ENCODE measurements at places on chromosomes 3 and 15.

- no peak for DNase-seq
Measured at GRCh38 chr3:127174284-127174683, 18.6 kb upstream of the PRR23E start.

DNA sequence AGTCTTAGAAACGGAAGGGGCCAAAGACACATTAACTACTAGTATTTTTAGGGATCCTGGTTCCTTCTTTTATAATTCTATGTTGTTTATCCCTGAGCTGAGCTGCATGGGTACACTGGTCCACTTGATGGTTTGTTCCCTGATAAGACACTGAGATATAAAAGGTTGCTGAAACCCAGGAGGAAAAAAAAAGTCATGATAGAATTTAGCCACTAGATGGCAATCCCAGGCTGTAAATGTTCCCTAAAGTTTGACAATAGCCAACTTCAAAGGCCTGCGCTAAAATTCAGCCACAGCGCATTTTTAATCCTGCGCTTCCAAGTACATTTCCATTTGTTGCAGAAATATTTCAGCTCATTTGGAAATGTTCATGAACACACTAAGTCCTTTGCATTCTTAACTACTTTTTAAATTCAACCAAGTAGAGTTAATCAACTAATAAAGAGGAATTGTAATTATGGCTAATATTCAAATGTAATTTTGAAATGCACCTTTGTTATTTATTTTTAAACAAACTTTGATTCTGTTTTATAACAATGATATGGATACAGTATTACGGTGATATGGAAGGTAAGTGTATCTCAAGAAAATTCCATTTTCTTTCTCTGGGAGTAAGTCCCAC, 249.3 kb upstream of the FEZF2 start:
- DNase-seq = peak; percentile 23

- no peak for DNase-seq
Measured at GRCh38 chr15:46815240-46815639, 902.1 kb upstream of the SEMA6D start.

DNA sequence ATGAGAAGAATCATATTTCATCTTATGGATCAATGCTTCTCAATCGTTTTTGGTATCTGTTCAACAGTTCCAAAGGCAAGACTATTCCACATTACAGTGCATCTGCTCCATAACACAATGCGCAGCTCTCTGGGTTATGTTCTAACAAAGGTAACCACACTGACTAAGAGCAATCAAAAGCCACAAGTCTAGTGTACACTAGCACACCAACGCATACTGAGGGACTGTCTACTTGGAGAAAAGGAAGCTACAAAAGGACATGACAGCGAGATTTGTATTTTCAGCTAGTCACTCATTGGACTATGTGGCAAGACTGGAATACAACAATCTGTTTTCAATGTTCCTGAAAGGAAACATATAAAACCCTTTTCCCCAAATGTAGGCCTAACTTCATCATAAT, 35.8 kb downstream of the SETD2 start:
- no peak for DNase-seq

DNA sequence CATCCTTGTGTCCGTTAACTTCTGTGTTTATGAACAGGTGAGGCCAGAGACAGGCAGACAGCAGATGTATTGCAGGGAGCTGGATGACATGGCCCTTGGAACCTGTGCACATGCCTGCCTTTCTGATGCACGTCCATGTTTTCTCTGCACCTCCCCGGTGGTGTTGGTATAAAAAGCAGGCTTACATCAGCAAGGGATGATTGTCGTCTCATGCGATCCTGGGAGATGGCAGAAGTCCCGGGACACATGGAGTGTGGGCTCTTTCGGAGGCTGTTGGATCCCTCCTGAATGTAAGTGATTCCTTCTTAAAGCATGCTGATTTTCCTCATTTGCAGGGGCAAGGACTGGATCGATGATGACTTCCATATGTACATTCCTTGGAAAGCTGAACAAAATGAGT, 134.8 kb downstream of the SNRPN start:
- no peak for DNase-seq

GRCh38 chr15:100899601-100900000, 19.6 kb upstream of the LRRK1 start:
- no peak for DNase-seq

- no peak for DNase-seq
Measured at GRCh38 chr3:72977060-72977808, 19.4 kb upstream of the PPP4R2 start.

GRCh38 chr3:41033956-41034519, 165.3 kb upstream of the CTNNB1 start:
- DNase-seq = no peak

GRCh38 chr3:156978481-156978961, 152.4 kb downstream of the LEKR1 start:
- peak; percentile 87 for DNase-seq

DNA sequence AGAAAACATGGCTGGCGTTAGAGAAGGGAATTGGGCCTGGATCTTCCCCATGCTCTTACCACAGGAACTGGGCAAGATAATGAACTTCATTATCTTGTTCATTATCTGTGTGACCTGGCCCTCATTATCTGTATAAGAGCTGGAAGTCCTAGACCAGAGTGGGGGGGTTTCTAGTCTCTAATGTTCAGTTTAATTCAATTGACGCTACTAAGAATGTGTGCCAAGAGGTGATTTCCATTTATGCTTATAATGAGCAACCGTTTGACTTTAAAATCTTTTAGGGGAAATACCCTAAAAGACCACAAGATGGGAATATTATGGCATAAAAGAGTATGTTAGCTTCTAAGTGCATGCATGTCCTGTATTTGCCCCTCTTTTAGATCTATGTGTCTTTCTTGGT, 59.1 kb upstream of the CSTA start:
- DNase-seq = no peak

DNA sequence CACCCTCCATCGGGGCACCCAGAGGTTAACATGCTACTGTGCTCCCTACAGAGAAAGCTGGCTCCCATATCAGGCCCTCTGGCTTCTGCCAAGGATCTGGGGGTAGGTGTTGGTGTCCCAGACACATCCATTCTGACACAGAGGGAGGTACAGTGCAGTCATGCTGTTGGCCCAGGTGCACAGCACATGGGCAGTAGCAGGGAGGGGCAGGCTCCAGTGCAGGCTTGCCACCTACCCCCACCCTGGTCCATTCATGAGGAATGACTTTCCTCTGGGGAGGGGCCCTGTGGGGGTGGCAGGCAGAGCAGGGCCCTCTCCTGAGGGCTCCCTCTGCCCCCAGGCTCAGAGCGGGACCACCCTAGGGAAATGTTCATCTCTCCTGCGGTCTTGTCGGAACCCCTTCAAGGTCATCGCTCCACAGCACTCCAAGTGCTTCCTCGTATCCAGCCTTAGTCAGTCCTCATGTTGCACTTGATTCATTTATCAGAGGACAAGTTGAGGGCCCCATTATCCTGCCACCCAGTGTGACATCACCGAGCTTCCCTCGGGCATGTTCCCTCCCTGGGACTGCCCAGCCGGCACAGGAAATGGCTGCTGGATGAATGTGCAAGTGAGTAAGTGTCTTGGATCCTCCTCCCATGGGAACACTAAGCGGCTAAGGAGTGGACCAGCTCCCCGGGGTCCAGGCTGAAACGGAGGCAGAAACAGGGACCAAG, 10.0 kb downstream of the DUSP7 start:
- no peak for DNase-seq

DNA sequence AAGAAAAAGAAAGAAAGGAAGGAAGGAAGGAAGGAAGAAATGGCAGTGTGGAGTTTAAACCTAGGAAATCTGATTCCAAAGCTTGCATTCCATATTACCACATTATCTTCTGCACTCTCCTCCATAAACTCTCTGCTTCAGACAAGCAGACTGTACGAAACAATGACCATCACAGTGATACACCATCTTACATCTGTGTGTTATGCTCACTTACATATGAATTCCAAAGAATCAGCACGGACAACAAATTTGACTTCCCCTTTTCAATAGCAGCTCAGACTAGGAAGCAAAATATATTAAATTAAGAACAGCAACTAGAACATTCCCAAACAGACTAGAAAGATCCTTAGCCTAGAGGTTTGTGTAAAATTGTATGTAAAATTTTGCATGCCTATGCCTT, 18.0 kb upstream of the PPM1L start:
- DNase-seq = no peak

DNA sequence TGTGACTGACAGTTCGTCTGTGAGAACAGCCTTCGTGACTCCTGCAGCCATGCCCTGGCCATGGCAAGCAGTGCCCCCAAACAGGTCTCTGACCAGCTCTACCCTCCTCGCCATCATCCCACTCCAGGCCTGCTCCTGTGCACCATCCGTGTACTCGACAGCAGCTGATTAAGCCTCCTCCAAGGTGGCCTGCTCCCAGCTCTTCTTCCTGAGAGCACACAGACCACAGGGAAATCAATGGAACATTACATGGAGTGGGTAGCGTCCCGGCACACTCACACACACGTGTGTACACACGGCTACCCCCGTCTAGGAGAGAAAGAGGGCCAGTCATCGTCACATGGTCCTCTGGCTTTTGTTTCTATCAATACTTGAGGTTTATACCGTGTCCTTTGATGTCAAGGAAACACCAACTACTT, 21.1 kb downstream of the ANXA2 start:
- no peak for DNase-seq

DNA sequence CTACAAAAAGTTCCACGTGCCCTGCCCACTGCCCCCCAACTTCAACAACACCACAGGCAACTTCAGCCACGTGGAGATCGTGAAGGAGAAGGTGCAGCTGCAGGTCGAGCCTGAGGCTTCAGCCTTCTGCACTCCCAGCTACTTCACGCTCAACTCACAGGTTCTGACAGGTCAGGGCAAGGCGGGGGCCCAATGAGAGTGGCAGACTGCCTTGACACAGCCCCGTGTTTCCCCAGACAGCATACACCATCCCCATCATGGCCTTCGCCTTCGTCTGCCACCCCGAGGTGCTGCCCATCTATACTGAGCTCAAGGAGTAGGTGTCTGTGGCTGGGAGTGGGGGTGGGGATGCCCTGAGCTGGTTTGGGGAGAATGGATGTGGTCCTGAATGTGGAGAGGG, 12.6 kb downstream of the SLC38A3 start:
- DNase-seq = no peak

DNA sequence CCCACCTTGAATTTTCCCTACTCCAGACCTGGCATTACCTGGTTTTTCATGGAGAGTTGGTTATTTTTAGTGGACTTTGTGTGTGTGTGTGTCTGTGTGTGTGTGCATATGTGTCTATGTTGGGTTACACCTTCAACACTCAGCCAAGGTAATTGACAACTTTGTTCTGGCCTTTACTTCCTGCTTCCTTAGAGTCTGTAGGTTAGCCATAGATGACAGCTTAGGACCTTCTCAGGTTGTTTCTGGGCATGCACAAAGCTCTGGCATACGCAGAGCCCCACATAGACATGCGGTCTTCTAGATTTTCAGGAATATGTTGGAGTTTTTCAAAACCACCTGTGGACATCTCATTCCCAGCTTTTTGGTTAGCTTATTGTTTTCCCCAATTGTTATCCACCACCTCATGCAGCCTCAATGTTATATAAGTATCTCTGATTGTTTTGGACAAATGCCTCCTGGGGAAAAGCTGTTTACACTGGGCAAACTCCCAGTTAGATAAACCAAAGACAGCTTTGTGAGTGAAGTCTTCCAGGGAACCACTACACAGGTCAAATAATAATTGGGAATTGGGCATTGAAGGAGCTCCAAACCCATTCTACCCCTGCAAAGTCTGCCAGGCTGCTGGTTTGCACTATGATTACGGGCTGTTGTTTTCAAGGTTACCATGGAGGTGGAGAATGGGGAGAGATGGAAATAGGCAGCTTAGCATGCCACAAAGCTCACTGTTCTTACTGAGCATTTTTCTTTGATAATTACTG, 201.2 kb downstream of the ADAMTSL3 start:
- DNase-seq = no peak

GRCh38 chr3:74535281-74535680, 79.2 kb downstream of the CNTN3 start:
- DNase-seq = no peak

DNA sequence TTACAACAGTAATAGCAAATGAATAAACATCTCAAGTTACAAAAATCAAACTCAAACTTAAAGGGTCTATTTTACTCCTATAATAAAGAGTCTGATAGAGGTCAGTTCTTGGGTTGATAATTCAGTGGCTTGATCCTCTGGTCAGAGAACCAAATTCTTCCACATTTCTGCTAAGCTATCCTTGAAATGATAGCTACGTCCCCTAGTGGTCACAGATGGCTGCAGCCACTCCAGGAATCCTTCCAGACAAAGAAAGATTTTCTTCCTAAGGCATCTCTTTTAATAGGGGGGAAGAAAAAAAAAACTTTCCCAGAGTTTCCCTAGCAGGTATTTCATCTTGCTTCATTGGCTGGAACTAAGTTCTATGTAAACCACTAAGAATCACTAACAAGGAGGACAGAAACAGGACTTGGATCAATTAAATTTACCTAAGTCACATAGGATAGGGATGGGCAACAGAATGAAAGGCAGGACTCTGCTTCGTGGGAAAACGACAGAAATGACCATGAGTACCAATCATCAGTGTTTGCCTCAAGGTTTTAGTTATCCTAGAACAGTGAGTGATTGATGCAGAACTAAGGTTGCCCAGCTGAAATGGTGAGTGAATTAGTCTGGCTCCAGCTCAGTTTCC, 160.7 kb downstream of the STAC start:
- DNase-seq = no peak

DNA sequence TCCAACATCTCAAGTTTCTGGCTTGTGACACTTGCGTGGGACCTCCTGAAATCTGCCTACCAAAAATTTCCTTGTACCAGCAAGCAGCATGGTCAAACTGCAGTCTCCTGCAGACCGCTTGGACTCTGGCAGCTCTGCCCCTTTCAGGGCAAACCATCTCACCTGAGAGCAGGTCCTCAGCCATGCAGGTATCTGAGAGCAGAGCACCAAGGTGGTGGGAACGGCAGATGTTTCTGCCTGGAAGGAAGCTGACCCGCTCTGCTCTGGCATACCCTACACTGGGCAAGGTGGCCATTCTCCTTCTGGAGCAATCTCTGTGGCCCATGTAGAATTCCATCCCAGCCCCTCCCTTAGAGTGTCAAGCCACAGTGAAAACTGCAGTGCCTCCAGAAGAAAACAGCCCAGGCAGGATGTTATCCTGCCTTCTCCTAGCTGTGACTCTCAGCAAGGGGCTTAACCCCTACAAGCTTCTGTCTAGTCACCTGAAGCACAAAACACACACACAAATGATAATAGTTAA, 21.6 kb downstream of the MESD start:
- no peak for DNase-seq

GRCh38 chr3:59968513-59969045, 918.8 kb upstream of the CFAP20DC start:
- DNase-seq = no peak

DNA sequence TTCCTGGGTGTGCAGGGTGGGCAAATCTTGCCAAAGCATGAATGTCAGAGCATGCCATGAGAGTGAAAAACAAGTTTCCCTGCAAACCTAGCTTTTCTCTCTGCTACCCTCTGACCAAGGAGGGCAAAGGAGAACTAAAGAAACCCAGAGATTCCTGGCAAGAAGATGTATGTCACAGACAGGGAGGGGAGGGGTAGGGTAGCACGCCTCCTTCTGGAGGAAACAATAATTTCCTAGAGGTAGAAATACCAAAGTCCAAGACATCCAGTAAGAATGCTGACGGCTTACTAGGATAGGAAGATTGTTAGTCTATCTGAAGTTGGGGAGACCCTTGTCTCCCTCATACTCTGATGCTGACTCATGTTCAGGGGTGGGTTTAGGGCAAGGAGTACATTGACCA, 203.9 kb downstream of the NR1D2 start:
- no peak for DNase-seq
